ENCODE measurements at places on chromosomes 2 and 18. TPM values are rescaled to one million over a fixed set of nuclear protein-coding genes. Genes with fewer than 3 reads are reported as not detected.

Gene FBXO15
- total RNA-seq = 1.3 TPM

Gene SH2D6
- total RNA-seq = 0.52 TPM

Gene SERPINB5
- not detected for total RNA-seq

Gene PKDCC
- total RNA-seq = not detected

Gene IRS1
- total RNA-seq = 35.6 TPM

Gene TIA1
- 50.3 TPM for total RNA-seq

Gene C2orf92
- total RNA-seq = 1.9 TPM

Gene TRIM43
- not detected for total RNA-seq

Gene CREB1
- total RNA-seq = 41.8 TPM

Gene SERPINB12
- not detected for total RNA-seq

Gene OR6B2
- not detected for total RNA-seq

Gene GPR45
- not detected for total RNA-seq

Gene SLC14A1
- total RNA-seq = 0.52 TPM

Gene POTEF
- not detected for total RNA-seq

All from HFFc6 (cell line).